ENCODE measurements at places on chromosomes 3 and 15. TPM values are rescaled to one million over a fixed set of nuclear protein-coding genes. Genes with fewer than 3 reads are reported as not detected.

- no peak for DNase-seq
Observed at GRCh38 chr3:171122861-171123260, 96.3 kb upstream of the SLC2A2 start.

DNA sequence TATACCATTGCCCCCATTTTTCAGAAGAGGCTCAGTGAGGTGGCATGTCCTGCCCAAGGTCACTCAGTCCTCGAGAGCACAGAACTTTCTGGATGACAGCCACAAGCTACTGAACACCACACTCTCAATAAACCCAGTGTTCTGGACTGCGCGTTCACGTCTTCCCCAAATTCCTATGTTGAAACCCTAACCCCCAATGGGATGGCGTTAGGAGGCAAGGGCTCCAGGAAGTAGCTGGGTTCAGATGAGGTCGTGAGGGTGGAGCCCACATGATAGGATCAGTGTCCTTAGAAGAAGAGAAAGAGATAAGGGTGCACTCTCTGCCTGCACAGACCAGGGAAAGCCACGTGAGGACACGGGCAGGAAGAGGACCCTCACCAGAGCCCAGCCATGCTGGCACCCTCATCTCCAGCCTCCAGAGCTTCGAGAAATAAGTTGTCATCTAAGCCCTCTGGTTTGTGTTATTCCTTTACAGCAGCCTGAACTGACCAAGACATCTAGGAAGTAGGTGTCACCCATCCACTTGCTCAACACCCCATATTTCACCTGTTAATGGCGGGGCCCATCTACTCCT lies 324.0 kb downstream of the UACA start:
- no peak for DNase-seq

- DNase-seq, result no peak
Observed at GRCh38 chr15:99412082-99412481, 153.7 kb upstream of the MEF2A start.

DNA sequence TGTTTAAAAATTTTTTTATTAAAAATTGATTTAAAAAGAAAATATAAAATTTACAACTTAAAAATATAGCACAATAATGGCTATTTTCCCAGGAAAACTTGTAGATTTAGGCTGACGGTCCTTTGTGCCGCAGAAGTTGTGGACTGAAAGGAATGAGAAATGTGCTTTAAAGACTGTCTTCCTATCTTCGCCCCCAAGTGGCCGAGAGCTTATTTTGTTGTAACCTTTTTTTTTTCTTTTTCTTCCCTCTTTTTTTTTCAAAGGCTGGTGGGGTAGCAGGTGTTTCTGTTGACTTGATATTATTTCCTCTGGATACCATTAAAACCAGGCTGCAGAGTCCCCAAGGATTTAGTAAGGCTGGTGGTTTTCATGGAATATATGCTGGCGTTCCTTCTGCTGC lies 15.5 kb downstream of the SLC25A26 start:
- no peak for DNase-seq

DNA sequence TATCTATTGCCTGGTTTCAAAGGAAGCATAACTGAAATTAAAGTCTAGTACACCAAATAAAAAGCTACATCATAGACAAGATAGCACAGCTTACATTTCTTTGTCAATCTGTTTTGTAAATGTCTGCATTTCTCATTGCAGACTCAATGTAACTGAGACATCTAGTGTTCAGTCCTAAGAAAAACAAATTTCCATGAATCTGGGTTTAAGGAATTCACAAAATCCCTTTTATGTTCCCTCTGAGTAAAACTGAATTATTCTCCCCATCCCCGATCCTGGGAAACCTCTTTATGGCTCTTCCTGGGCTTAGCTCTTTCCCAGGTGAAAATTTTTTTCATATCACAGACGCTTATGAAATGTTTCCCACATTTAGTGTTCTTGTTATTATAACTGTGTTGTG lies 21.6 kb upstream of the RASA2 start:
- no peak for DNase-seq

DNA sequence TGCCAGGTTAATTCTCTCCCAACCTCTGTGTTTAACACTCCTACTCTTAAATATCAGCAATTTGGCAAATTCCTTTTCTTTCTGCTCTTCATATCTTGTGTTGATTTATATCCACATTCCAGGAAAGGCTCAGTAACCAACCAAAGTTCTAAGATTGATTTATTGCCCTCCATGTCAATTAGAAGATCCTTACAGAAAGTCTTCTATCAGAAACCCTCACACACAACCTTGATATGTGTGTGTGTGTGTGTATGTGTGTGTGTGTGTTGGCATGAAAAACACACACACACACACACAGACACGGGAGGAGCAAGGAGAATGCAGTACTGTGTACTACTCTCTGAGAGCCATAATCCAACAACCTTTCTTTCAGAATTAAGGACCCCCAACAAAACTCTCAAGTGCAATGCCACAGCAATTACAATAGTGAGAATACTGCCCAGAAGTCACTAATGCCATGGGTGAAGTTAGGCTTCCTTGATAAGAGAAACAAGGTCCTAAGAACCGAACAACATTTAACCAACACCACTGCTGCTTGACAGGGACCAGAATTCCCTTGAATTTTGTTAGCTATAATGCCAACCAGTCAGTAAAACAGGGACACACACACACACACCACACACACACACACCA lies 1.1 kb downstream of the LSAMP start:
- no peak for DNase-seq

GRCh38 chr15:93033434-93034045 lies 55.5 kb downstream of the RGMA start:
- no peak for DNase-seq

DNA sequence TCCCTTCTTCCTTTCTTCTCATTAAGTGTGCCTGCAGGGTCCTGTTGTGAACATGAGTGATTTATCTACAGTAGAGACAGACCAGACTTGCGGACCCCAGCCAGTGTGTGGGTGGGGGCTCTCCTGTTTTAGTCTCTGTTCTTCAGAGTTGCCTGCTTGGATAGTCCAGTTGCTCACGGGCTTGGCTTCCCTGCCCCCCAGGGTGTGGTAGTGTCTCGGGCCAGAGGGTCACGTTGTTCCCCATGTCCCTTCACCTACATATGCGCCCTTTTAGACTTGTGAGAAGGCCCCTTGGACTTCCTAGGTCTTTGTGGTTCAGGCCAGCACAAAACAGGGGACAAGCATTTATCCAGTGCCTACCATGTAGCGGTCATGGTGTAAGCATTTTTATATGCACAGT lies 85.8 kb downstream of the AAGAB start:
- DNase-seq, result no peak

AQP9 gene
- total RNA-seq, result 1.6 TPM

THAP10 gene
- total RNA-seq, result 3.0 TPM

PDZRN3 gene
- total RNA-seq, result 18.9 TPM

Data from body of pancreas (tissue), 4 donors.